ENCODE measurements at places on chromosomes 1 and 21.

- DNase-seq, result peak; percentile 81
Observed at GRCh38 chr1:200670242-200671118, 773 bp upstream of the DDX59 start.

DNA sequence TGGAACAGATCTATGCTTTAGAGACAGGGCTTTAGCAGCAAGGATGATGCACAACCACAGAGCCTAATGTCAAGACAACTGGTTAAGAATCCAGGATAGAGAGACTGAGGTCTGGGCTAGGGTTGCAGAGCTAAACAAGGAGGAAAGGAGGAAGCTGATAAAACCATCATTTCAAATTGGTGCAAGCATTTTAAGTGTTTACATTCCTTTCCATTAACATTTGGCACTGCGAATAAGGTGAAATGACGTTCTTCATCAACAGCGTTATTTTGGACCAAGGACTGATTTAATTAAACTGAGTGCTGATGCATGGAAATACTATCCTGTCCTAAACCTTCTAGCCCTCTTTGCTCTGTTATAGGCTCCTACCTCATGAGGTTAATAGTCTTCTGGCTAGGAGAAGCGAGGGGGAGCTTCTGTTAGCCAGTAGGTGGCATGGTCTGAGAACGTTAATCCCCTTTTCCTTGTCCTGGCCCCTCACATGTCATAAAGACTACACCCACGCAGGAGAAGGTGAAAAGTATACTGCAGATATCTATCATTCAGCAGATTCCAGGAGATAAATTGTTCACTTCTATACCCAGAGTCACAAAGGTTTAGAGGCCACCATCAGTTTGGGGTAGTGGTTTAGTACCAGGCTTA, 7.6 kb upstream of the C1orf21 start:
- no peak for DNase-seq

GRCh38 chr21:29430030-29430429, 131.3 kb downstream of the BACH1 start:
- DNase-seq, result no peak

- DNase-seq, result peak; percentile 17
Observed at GRCh38 chr1:1781526-1781903, 3.2 kb upstream of the NADK start.

- no peak for DNase-seq
Observed at GRCh38 chr1:67264152-67264551, 43.5 kb upstream of the IL12RB2 start.

DNA sequence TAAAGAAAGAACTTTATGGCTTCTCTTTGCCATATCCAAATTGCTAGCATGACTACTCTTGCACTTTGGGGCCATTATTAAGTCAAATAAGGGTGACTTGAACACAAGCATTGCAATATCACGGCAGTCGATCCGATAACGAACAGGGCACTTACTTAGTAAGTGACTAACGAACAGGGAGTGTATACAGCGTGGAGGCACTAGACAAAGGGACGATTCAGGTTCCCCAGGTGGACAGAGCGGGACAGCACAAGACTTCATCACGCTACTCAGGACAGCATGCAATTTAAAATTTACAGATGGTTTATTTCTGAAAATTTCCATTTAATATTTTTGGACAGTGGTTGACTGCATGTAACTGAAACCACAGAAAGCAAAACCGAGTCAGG, 5.4 kb upstream of the PITHD1 start:
- no peak for DNase-seq

GRCh38 chr1:154186177-154186576, 5.7 kb downstream of the TPM3 start:
- peak; percentile 66 for DNase-seq

GRCh38 chr1:94334764-94335163, 83.4 kb upstream of the ABCD3 start:
- no peak for DNase-seq

GRCh38 chr1:162333991-162334390, 42.7 kb downstream of the SPATA46 start:
- no peak for DNase-seq

DNA sequence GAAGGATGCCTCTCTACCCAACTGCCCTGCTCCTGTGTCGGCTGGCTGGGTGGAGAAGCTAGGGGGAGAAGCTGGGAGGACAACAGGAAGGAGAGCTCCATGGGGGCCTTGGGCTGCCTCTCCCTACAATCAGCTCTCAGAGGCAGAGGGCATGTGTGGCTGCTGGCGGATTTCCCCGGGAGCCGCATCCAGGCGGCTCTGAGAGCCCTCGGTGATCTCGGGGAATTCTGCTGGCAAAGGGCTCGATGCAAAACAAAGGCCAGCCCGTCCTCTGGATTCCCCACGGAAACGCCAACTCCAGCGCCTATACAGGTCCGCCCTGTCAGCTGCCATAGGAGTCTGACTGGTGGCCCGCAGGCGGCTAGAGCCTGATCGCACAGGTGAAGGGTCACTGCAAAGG, 26.4 kb upstream of the EVA1B start:
- DNase-seq, result no peak

GRCh38 chr1:29875557-29876028, 639.3 kb downstream of the PTPRU start:
- no peak for DNase-seq

GRCh38 chr21:46125846-46126301, 28.0 kb downstream of the COL6A2 start:
- DNase-seq, result no peak

GRCh38 chr1:230224101-230224960, 157.3 kb downstream of the GALNT2 start:
- DNase-seq, result no peak

GRCh38 chr1:110897681-110898080, 24.7 kb downstream of the CD53 start:
- DNase-seq, result no peak

GRCh38 chr1:68409426-68409825, 40.3 kb downstream of the RPE65 start:
- no peak for DNase-seq

DNA sequence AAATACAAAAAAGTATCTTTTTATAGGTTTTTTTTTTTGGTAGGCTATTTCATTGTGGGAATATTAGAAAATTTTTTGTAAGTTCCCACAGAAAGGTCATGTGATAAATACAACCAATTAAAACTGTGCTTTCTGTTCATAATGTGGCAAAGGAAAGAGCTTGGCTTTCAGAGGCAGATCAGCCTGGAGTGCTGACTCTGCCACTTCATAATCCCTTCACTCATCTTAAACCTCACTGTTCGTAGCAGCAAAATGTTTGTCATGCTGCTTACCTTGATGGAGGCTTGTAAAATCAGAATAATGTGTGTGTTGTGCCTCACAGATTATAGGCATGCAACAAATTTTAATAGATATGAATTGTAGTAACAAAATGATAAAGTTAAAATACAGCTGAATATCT, 176.8 kb downstream of the ZP4 start:
- peak; percentile 0 for DNase-seq

- DNase-seq, result peak; percentile 75
Observed at GRCh38 chr1:193019442-193020026, 39.6 kb downstream of the UCHL5 start.

- DNase-seq, result no peak
Observed at GRCh38 chr1:20367626-20368025, 77.0 kb downstream of the VWA5B1 start.

- no peak for DNase-seq
Observed at GRCh38 chr21:25858325-25858724, 123.6 kb downstream of the GABPA start.

DNA sequence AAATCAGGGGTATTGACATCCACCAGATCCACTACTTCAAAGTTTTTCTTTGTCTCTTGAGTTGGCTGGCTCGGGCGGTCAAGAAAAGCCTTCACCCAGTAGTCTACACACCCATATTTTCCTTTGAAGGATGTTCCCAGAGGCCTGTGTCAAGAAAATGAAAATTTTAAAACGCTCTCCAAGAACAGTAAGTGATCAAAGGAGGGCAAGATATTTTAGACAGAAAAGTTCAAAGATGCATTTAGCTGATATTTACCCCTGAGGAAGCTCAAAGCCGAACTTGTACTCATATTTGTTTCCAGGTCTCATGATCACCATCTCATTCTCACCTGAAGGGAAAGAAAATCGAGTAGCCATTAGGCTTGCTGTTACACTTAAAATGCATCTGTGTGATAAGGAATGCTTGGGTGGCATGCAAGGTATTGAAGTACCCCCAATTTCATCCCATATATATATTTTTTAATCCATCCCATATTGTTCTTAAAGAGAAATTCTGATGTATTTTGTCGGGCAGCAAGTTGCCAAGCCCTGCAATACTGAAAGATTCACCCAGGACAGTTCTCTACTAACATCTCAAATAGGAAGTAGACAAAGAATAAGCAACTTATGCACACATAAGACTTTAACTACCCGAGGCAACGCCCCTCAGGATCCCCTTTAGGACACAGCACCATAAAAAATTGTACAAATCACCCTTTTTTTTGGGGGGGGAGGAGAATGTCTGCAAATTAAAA, 1.1 kb downstream of the TXNIP start:
- DNase-seq, result no peak

Measured in amniotic epithelial cell (primary cell).